ENCODE measurements at places on chromosomes 3 and 15. TPM values are rescaled to one million over a fixed set of nuclear protein-coding genes. Genes with fewer than 3 reads are reported as not detected.

CPA3 gene
- not detected for total RNA-seq

FOXL2NB gene
- not detected for total RNA-seq

KBTBD12 gene
- not detected for total RNA-seq

TLR9 gene
- 0.17 TPM for total RNA-seq

CYP11A1 gene
- total RNA-seq: not detected

TERC gene
- total RNA-seq: 10.4 TPM

ZNF501 gene
- total RNA-seq: 0.22 TPM

RBM5 gene
- total RNA-seq: 330 TPM

CCR2 gene
- total RNA-seq: 0.99 TPM

MINAR1 gene
- total RNA-seq: 0.11 TPM

ARL6 gene
- 1.3 TPM for total RNA-seq

LIPH gene
- total RNA-seq: not detected

STRC gene
- 1.7 TPM for total RNA-seq

FBXW12 gene
- not detected for total RNA-seq

INKA1 gene
- total RNA-seq: 0.87 TPM

MAN2C1 gene
- 546 TPM for total RNA-seq

FAM81A gene
- not detected for total RNA-seq

CPN2 gene
- not detected for total RNA-seq

TRH gene
- total RNA-seq: not detected

TTLL3 gene
- 50.5 TPM for total RNA-seq

CCDC13 gene
- total RNA-seq: not detected

CD276 gene
- not detected for total RNA-seq

TM4SF18 gene
- not detected for total RNA-seq

EBLN2 gene
- 14.8 TPM for total RNA-seq

Data from CD4-positive, alpha-beta T cell (primary cell).